ENCODE measurements at places on chromosomes 1 and 21.

GRCh38 chr1:58155418-58156123 lies 391.0 kb downstream of the OMA1 start:
- DNase-seq: no peak

- peak; percentile 72 for DNase-seq
Observed at GRCh38 chr21:41425954-41426675, at the start of gene MX1. Gene MX1, plus strand, starts transcription at chr21:41426239. Its CDS starts 5,832 bp downstream, at chr21:41432071.

- DNase-seq: peak; percentile 43
Observed at GRCh38 chr1:202625416-202626360, 84.6 kb downstream of the SYT2 start.

GRCh38 chr1:1665815-1666251 lies 7.0 kb upstream of the CDK11B start:
- no peak for DNase-seq

GRCh38 chr1:232459826-232460225 lies 170.1 kb downstream of the SIPA1L2 start:
- DNase-seq: no peak

- DNase-seq: no peak
Observed at GRCh38 chr1:111448482-111448917, 556 bp downstream of the WDR77 start.

- DNase-seq: no peak
Observed at GRCh38 chr1:160308451-160309184, 23.7 kb upstream of the PEX19 start.

GRCh38 chr1:24191860-24192259 lies 4.8 kb upstream of the IFNLR1 start:
- DNase-seq: no peak

- DNase-seq: no peak
Observed at GRCh38 chr1:46545784-46546183, 5.7 kb downstream of the KNCN start.

Data from stimulated activated CD8-positive, alpha-beta memory T cell treated with anti-CD3 and anti-CD28 coated beads, Interleukin-2, amount 100 ng/mL, for 1 hour (primary cell).